Upper lobe of right lung (tissue), 1 donor: ENCODE measurements at places on chromosomes 3 and 15.

DNA sequence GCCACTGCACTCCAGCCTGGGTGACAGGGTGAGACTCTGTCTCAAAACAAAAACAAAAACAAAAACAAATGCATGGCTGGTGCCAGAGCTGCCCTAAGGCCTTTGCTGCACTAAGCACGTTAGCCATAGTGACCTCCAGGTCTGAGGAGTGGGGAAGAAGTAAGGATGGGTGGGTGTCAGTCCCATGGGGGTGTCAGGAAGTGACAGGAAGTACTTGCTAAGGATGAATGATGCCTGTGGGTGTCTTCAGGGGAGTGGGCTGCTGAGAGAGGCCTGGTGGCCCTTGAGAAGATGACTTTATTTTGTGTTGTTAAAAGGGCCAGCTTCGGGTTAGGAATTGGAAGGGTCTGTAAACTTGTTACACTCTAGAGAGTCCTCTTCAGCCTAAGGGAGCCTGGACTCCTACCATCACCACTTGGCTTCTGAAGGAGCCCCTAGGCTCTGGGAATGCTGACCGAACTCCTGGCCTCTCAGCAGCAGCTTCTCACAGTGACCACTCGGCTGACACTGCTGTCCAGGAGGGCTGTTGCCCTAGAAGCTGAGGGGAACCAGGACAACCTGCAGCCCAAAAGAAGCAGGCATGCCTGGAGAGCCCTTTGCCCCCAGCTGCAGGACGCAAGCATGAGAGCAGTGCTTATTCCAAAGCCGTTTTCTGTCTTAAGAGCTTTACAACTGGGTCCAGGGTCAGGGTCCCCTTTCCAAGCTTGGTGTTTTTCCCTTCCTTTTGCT, 116.4 kb downstream of the MYLK start:
- DNase-seq: no peak

DNA sequence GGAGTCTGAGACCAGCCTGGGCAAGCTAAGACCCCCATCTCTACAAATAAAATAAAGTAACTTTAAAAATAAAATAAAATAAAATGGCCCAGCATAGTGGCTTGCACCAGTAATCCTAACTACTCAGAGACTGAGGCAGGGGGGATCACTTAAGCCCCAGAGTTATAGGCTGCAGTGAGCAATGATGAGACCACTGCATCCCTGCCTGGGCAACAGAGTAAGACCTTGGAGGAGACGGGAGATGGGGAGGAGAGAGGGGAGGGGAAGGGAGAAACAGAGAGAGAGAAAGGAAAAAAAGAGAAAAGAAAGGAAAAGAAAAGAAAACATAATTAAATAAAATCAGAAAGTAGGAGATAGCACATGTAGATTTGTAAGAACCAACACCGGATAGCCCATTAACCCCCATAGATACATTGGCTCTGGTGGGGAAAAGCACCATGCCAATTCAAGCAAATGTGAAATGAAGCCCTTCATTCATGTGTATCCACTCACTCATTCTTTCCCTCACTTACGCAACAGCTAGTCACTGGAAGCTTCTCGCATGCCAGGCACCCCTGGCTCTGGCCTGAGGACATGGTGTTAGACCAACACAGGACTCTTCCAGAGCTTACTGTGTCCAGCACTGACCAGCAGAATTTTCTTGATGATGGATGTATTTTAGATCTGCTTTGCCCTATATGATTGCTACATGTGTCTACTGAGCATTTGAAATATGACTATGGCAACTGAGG, 183.2 kb downstream of the MAGI1 start:
- DNase-seq: no peak

DNA sequence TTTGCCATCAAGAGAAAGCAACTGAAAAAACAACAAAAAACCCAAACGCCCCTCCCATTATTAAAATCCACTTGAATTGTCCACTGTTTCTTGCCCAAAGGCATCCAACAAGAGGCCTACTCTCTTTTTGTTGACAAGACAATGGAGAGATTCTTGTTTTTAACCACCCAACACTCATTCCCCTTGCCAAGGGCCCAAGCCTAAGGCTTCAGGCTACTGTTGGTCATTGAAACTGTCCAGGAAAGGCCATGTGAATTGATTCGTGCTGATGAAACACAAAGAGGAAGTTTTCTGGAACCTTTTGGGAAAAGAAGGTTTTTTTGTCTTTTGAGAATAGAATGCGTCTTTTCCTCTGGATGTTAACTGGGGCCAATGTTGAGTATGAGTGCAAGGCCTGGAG, 157.4 kb upstream of the PFN2 start:
- no peak for DNase-seq

- no peak for DNase-seq
These were observed 169.3 kb downstream of the LPP start for GRCh38 chr3:188323067-188323842.

GRCh38 chr3:13708301-13708700, 159.4 kb downstream of the FBLN2 start:
- peak; percentile 8 for DNase-seq

DNA sequence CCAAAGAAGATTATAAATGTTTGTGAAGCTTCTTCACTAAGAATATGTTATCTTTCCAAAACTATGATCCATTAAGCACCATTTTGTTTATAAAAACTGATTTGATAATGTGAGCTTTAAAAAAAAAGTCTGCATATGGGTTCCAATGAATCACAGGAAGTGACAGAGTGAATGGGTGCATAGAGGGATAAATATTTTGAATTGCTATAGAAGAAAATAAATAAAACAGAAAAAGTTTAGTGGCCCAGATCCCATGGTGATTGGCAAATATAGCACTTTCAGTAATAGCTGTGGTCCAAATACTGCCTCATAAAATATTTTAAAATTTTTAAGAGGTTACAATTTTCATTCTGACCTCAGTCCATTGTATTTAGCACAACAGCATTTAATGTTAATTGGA, 19.2 kb downstream of the CPA3 start:
- DNase-seq: no peak

- no peak for DNase-seq
These were observed 233.2 kb upstream of the CHRM5 start for GRCh38 chr15:33735143-33735542.

GRCh38 chr3:63032881-63033280, 157.7 kb upstream of the CADPS start:
- no peak for DNase-seq

DNA sequence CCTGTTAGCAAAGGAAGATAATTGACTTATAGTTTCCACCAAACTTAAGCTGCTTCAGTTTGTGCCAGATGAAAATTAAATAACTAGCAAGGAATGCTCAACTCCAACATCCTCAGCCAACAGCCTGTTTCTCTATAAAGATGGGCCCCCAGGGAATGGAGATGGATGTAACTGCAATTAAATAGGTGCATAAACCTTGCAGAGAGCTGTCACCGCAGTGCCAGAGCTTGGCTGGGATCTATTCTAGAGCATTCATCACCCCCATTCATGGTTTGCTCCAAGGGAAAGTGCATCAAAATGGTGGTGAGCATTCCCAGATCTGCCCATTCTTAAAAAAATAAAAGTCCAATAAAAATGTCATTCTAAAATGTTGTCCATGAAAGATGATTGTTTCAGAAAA, 19.7 kb upstream of the RORA start:
- no peak for DNase-seq

GRCh38 chr15:83582381-83582780, 71.5 kb upstream of the ADAMTSL3 start:
- DNase-seq: no peak

- no peak for DNase-seq
These were observed 22.8 kb downstream of the ZPLD1 start for GRCh38 chr3:102457644-102458043.

- DNase-seq: no peak
These were observed 55.9 kb downstream of the CGNL1 start for GRCh38 chr15:57432141-57432741.

DNA sequence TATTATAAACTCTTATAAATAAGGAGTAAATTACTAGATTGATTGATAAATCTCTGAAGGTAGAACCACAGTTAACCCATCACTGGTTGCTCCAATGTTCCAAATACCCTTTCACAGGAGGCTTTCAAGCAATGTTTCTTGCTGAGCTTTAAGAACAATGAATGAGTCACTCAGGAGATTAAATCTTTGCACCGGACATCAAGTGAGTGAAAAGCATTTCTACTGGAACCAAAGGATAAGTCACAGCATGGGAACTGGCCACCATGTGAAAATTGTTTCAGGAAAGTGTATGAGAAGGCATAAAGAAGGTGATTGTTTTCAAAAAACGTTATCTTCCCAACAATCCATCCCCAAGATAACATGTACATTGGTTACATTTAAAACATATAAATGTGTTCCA, 90.6 kb downstream of the CNTN3 start:
- no peak for DNase-seq

DNA sequence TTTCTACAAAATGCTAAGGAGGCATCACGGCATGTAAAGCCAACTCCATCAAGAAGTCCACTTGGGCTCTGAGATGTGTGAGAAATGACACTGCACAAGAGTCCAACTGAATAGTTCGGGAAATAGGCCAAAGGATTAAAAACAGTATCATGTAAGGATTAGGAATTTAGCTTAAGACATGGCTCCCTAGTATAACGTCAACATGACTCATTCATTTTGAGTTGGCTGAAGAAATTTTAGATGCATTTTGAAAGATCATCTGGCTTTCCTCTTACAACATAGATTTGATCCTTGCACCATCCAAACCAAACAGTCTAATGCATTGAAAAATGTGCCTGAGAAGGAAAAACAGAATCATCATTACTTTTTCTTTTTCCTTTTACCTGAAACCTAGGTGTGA, 109.3 kb upstream of the MME start:
- DNase-seq: no peak

DNA sequence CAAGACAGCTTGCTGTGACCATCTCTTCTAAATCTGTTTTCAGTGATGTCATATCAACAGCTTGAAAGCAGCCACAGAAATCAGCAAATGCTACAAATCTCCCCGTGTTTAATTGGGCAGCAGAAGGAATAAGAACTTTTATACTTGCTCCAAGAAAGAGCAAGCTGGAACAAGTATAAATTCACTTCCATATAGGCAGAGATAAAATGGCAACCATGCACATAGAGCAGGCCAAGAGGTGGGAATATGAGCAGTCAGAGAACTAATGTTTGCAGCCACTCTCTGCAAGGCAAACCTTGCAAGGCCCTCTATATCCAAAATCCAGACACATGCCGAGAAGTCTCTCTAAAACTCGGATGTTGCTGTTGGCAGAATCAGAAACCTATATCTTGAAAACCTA, 16.0 kb downstream of the PARP9 start:
- DNase-seq: no peak

DNA sequence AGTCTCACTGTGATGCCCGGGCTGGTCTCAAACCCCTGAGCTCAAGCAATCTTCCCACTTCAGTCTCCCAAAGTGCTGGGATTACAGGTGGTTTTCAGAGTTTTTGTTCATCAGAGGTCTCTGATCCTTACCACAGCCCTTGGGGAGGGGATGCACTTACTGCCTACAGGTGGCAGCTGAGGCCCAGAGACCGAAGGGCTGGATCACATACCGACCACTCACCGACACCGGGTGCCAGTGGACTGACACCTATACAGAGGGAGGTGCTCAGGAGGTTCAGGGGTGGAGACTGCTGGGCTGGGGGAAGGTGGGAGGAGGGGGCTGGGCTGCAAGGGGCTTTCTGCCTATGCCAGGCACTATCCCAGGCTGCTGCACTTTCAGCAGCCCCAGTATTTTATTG, 19.5 kb downstream of the DUSP7 start:
- no peak for DNase-seq

GRCh38 chr3:188349351-188349901, 195.5 kb downstream of the LPP start:
- DNase-seq: no peak

DNA sequence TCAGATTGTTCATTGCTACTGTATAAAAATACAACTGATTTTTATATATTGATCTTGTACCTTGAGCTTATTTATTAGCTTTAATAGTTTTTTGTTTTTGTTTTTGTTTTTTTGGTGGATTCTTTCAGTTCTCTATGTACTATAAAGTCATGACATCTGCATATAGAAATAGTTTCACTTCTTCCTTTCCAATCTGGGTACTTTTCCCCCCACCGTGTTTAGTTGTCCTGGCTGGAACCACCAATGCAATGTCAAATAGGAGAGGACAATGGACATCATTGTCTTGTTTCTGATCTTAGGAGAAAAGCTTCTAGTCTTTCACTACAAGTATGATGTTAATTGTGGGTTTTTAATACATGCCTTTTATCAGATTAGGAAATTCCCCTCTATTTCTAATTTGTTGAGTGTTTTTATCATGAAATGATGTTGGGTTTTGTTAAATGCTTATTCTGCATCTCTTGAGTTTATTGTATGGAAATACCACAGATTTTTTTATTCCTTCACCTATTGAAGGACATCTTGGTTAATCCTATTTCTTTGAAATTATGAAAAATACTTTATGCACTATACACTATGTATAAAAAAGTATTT, 2.8 kb upstream of the XCR1 start:
- no peak for DNase-seq

- no peak for DNase-seq
These were observed 45.8 kb downstream of the EEFSEC start for GRCh38 chr3:128199110-128199509.

- no peak for DNase-seq
These were observed 62.5 kb upstream of the UBE2E1 start for GRCh38 chr3:23743141-23743784.

GRCh38 chr3:47664519-47664918, 85.9 kb upstream of the CSPG5 start:
- no peak for DNase-seq

DNA sequence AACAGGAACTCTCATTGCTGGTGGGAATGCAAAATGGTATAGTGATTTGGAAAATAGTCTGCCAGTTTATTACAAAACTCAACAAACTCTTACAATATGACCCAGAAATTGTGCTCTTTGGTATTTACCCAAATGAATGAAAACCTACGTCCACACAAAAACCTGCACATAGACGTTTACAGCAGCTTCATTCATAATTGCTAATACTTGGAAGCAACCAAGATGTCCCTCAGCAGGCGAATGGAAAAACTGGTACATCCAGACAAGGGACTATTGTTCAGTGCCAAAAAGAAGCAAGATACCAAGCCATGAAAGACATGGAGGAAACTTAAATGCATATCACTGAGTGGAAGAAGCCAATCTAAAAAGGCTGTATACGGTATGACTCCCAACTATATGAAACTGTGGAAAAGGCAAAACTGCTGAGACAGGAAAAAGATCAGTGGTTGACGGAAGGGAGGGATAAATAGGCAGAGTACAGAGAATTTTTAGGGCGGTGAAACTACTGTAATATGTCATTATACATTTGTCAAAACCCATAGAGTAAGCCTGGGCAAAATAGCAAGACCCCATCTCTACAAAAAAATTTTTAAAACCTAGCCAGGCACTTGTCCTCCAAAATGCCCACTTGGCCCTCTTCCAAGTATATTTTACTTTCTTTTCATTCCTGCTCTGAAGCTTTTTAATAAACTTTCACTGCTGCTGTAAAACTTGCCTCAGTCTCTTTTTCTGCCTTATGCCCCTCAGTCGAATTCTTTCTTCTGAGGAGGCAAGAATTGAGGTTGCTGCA, 4.9 kb upstream of the MKRN2OS start:
- no peak for DNase-seq

GRCh38 chr15:68363353-68363752, 68.6 kb downstream of the ITGA11 start:
- DNase-seq: no peak
